HFFc6 (cell line): ENCODE measurements at places on chromosomes 6 and 20. TPM values are rescaled to one million over a fixed set of nuclear protein-coding genes. Genes with fewer than 3 reads are reported as not detected.
A peak's percentile ranks its signal among the peaks of the same experiment; 100 is the strongest.

GRCh38 chr20:13341737-13342393 is 120.8 kb downstream of the ISM1 start:
- DNase-seq = no peak
- peak overlapping the region; percentile 65; the same call in 1 of the 2 replicates for H3K27ac ChIP-seq
- H3K36me3 ChIP-seq = no peaks in the 10 kb centered on the region
- H3K4me3 ChIP-seq = no peak overlapping the region

DNA sequence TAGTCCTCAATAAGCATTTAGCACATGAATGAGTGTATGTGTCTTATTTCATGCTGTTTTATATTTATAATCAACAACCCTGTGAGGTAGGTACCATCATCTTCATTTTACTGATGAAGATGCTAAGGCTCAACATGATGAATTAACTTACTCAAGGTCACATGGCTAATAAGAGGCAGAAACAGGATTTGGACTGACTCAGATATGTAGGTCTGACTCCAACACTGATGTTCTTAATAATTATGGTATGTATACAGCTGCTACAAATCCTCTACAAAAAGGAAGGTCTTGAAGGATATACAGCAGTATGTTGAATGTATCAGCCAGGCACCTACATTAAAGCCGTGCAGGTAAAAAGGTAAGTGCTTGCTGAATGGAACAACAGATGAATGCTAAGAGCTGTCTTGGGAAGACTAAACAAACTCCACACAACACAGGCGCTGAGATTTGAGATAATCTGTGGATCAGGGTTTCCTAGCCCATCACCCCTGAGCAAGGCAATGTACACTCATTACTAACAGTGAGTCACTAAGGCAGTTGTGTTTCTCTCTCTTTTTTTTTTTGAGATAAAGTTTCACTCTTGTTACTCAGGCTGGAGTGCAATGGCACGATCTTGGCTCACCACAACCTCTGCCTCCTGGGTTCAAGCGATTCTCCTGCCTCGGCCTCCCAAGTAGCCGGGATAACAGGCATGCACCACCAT is 31.9 kb downstream of the TTI1 start:
- peaks cover 20% of the 10 kb centered on the region for H3K36me3 ChIP-seq
- H3K27ac ChIP-seq = peak overlapping the region; percentile 91
- H3K4me1 ChIP-seq = peaks cover 60% of the 10 kb centered on the region
- H3K4me3 ChIP-seq = peak overlapping the region; percentile 56

DNA sequence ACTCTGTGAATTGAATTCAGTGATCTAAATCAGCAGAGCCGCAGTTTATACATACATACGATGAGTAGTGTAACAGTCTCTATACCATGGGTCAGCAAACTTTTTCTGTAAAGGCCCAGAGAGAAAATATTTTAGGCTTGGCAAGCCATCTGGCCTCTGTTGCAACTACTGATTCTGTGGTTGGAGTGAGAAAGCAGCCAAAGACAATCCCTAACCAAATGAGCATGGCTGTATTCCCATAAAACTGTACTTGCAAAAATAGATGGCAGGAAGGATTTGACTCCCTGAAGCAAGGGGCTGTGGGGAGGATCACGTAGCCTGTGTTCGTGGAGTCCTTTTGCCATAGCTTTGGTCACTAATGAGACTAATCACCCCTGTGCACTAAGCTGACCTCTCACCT is 17.9 kb upstream of the MOCS1 start:
- no peak overlapping the region for H3K27ac ChIP-seq
- DNase-seq = no peak
- no peaks in the 10 kb centered on the region for H3K36me3 ChIP-seq
- no peak overlapping the region for H3K4me3 ChIP-seq
- no peaks in the 10 kb centered on the region; the same call in none of the 2 replicates for H3K27me3 ChIP-seq

DNA sequence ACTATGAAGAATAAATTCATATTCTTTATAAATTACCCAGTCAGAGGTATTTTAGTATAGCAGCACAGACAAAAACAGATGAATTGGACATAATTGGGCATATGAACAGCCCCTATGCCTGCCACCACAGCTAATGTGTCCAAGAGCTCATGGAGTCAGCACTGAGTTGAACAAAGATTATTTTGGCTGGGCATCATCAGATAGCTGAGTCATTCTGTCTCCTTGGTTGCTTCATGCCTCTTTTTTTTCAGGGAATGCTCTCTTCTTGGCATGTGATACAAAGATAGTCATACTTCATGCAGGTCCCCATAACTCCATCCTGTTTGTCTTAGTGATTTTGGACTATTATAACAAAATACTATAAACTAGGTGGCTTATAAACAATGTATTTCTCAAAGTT is 275.6 kb downstream of the TENT5A start:
- no peaks in the 10 kb centered on the region for H3K36me3 ChIP-seq
- H3K27ac ChIP-seq = no peak overlapping the region
- no peaks in the 10 kb centered on the region; the same call in 1 of the 2 replicates for H3K27me3 ChIP-seq
- DNase-seq = peak; percentile 66

- no peak overlapping the region for H3K27ac ChIP-seq
- peaks cover 8% of the 10 kb centered on the region; the same call in 1 of the 2 replicates for H3K4me1 ChIP-seq
- no peak for DNase-seq
- H3K27me3 ChIP-seq = no peaks in the 10 kb centered on the region
Measured at GRCh38 chr6:102763891-102764290, 1370.4 kb downstream of the GRIK2 start.

- no peak overlapping the region for H3K27ac ChIP-seq
- no peaks in the 10 kb centered on the region for H3K36me3 ChIP-seq
- H3K4me3 ChIP-seq = no peak overlapping the region
- DNase-seq = no peak
- no peaks in the 10 kb centered on the region for H3K4me1 ChIP-seq
Measured at GRCh38 chr6:64817525-64817924, 889.5 kb downstream of the EYS start.

DNA sequence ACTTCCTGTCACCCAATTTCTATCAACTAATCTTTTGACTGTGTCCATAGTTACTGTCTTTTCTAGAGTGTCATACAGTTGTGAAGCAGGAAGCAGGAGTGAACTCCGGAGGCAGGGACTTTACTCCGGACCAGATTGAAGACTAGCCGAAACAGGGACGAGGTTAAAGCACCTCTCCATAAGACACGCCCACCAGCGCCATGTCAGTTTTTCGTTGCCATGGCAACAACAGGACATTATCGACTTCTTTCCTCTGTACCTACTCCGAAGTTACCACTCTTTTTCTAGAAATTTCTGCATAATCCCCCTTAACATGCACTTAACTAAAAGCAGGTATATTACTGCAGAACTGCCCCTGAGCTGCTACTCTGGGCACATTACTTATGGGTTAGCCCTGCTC is 25.2 kb downstream of the TRIM38 start:
- peaks cover 21% of the 10 kb centered on the region for H3K4me1 ChIP-seq
- H3K4me3 ChIP-seq = no peak overlapping the region
- no peak overlapping the region for H3K27ac ChIP-seq
- H3K27me3 ChIP-seq = no peaks in the 10 kb centered on the region
- DNase-seq = no peak
- H3K36me3 ChIP-seq = peaks cover 31% of the 10 kb centered on the region

DNA sequence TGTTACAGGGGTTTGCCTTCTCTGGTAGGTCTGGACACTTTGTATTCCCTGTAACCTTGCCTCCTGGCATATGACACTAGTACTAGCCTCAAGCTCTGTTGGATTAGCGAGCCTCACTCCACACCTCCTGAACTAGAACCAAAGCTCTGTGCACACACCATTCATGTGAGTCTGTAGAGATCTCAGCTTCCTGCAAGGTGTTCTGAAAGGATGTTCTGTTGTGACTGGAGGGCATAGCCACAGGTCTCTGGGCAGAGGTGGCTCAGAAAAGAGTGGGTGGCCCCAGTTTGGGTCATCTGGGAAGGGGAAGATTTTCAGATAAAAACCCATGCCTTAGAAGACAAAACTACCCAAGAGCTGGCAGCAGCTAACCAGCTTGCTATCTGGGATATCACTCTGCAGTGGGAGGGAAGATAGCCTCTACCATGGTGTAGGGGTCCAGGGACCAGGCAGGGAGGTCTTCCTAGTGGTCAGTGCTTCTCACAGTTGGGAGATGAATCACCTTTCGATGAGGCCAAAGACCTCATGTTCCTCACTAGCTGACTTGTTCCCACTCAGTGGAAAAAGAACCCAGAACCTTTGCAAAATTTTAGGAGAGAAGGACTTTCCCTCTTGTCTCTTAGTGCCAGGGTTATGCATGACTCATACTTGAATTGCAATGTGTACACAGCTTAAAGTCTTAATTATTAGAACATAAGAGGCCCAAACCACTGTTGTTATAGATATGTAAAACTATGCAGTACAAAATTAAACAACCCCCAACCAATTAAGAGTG is 41.4 kb downstream of the HLA-F start:
- H3K4me1 ChIP-seq = peaks cover 49% of the 10 kb centered on the region
- DNase-seq = no peak
- H3K4me3 ChIP-seq = no peak overlapping the region
- peaks cover 11% of the 10 kb centered on the region for H3K27me3 ChIP-seq

DNA sequence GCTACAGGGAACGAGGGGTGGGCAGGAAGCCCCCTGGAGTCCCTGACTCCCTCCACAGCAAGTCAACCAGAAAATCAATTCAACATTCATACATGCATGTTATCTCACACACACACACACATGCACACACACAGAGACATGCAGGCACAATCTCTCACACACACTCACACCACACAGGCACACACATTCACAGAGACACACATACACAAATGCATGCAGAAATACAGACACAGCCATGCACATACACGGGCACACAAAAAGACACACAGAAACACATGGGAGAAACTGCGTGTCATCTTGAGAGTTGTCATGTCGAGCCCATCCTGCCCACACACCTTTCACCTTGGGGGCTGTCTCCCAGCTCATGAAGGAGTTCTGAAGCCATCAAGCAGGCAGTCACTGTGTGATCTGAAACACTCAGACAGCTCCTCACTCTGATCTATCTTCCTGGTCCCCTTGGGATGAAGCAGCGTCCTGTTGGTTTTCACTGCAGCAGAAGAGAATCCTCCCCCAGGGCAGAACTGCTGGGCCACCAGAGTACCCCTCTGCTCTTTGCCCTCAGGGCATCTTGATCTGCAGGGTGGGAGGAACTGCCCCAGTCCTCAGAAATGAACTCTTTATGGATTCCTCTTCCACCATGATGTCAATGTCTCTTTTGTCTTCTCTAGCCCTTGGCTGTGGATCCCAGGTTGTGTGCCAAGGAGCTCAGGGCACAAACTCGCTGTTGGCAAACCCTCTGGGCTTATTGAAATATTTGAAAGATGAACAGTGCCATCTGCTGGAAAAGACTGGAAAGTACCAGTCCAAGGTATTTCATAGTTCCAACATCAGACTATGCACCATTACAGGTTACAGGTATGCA is 8.8 kb downstream of the RAET1L start:
- DNase-seq = peak; percentile 52
- no peak overlapping the region for H3K4me3 ChIP-seq
- H3K27ac ChIP-seq = no peak overlapping the region
- H3K4me1 ChIP-seq = peaks cover 10% of the 10 kb centered on the region
- H3K36me3 ChIP-seq = no peaks in the 10 kb centered on the region
- peaks cover 43% of the 10 kb centered on the region for H3K27me3 ChIP-seq

DNA sequence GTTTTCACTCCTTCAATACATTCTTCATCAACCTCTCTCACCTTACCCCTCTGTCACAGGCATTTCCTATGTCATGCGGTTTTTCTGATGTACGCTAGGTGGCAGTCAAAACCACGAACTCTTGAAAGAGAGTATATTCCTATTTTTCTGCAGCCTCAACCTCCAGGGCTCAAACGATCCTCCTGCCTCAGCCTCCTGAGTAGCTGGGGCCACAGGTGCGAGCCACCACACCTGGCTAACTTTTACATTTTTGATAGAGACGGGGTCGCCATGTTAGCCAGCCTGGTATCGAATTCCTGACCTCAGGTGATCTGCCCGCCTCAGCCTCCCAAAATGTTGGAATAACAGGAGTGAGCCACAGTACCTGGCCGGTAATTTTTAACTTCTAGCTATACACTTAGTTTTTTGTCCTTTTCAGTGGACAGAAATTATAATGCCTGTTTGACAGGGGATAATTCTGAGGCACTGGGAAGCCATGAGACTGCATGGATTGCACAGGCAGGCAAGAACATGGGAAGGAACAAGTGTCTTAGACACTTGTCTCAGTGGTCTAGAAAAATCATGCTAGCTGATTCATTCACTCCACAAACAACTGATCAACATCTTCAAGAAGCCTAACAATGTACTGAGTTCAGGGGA is 22.5 kb upstream of the HFE start:
- H3K27ac ChIP-seq = no peak overlapping the region
- H3K4me1 ChIP-seq = peaks cover 7% of the 10 kb centered on the region
- H3K27me3 ChIP-seq = peaks cover 2% of the 10 kb centered on the region

- H3K4me3 ChIP-seq = peak overlapping the region; percentile 66
- H3K36me3 ChIP-seq = peaks cover 26% of the 10 kb centered on the region
- peaks cover 2% of the 10 kb centered on the region; the same call in 1 of the 2 replicates for H3K27me3 ChIP-seq
- no peak for DNase-seq
Measured at GRCh38 chr6:125001684-125002405, 39.6 kb downstream of the RNF217 start.

DNA sequence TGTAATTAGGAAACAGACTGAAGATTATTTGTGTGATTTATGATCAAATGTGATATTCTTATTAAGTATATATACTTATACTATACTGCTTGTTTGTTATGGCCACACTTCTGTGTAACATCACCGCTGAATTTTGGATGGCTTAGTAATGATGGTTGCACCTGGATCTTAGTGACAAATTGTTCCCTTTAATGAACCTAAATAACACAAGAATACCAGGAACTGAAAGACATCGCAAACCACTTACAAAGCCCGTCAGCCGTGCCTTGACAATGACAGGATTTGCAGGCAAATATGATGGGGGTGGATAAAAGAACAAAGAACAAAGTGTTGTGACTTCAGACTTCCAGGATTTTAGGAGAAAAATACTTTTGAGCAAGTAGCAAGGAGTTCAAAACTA is 67.1 kb downstream of the LAMP5 start:
- DNase-seq = no peak
- H3K27me3 ChIP-seq = peaks cover 9% of the 10 kb centered on the region
- H3K4me1 ChIP-seq = no peaks in the 10 kb centered on the region

Gene C6orf15
- not detected in 3 replicates for total RNA-seq

Gene HBS1L
- total RNA-seq = 91.2 to 108 TPM (median 104 TPM) in 3 replicates

Gene AFDN
- 17.1 to 20.3 TPM (median 18.2 TPM) in 3 replicates for total RNA-seq
